NCI-H510A treated with DMSO at 0.1 percent for 48 hours (cell line): ENCODE measurements at places on chromosomes 6 and 20.

- no peak for DNase-seq
Measured at GRCh38 chr6:19337101-19337500, 500.1 kb upstream of the ID4 start.

DNA sequence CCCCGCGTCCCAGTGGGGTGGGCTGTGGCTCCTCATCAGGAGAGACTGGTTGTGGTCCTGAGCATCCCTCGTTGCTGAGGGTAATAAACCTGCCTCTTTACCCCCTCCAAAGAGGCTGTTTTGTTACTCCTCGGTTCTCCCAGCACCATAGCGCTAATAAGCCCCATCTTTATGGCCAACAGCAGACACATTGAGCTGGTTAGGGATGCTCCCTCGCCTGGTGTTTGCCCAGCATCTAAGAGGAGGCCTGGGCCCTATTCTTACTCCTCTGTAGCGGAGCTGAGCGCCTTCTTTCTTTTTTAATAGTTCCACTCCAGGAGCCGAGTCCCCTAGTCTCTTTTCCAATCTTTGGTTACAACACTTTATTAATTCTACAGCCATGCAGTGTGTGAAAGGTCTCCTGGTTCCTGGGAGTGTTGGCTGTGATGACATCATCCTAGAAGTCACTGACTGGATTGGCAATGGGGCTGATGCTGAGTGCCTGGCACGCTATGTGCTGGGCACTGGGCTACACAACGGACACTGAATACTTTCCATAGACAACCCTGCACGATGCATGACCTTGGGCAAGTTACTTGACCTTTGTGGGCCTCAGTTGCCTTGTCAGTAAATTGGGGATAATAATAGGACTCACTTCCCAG, 50.6 kb upstream of the CCDC167 start:
- DNase-seq: no peak

DNA sequence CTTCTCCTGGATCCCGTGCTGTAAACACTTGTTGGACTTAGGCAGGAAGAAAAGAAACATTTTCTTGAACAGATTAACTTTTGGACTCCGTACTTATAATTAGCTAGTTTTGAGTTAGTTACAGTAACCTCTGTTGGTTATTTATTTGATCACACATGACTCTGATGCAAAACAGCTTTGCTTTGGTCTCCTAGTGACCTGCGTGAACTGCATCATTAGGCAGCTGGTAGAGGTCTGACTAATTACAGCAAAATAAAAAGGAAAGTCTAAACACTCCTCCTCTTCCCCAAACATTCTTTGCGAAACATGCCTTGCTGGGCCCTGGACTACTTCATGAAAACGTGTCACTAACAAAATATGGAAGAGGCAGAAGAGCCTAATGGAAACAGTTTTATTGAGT, 61.1 kb upstream of the ZFP64 start:
- DNase-seq: no peak

DNA sequence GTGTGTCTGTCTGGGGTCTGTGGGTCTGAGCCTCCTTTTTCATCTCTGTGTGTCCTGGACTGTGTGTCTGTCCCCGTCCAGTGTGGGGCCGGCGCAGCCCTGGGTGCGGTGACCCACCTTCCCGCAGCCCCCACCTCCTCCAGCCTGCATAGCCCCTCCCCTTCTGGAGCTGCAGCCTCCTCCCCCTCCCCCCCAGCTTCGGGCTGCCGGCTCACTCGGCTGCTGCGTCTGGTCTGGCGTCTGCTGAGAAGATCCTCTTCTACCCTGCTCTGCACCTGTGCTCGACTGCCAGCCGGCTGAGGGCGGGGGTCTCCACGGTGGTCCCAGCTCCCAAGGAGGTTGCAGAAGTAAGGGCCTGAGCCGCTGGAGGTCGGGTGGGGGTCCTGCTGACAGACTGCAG, 7.6 kb upstream of the LKAAEAR1 start:
- DNase-seq: no peak

DNA sequence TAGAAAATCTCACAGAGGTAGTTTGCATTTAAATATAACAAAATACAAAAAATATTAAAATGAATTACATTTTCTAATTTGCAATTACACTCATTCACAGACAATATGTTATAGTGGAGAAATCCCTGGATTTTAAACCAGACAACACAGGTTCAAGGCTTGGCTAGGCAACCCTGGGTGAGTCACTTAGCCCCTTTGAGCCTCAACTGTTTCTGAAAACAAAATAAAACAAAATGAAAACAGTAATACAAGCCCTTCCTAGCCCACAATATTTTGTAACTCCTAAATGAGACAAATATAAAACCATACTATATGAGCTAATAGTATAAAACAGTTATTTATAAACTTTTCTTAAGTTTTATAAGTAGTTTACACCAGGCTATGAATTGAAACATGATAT, 41.0 kb downstream of the UQCC1 start:
- DNase-seq: no peak

DNA sequence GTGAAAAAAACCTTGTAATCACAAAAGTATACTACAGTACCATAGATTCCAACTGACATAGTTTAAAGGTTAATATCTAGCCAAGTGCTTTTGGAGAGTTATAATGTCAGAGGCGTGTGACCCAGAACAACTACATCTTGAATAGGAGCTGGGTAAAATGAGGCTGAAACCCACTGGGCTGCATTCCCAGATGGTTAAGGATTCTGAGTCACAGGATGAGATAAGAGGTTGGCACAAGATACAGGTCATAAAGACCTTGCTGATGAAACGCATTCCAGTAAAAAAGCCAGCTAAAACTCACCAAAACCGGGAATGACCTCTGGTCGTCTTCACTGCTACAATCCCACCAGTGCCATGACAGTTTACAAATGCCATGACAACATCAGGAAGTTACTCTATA, 22.4 kb upstream of the KIAA0408 start:
- DNase-seq: no peak

DNA sequence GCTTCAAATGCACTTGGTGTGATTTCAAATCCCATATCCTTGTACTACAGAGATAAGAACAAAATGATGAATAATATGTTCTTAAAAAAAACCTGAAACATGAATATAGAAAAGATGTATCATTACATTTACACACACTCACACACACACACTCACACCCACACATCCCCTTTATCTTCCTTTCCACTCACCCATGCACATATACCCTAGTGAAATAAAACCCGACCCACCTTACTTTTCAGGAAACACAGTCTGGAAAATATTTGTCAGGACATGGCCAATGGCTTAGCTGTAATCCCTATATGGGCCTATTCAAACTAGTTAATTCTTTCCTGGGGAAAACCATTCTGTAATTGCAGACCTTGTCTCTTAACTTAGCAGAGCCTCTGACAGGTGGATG, 60.8 kb upstream of the EDN1 start:
- no peak for DNase-seq

GRCh38 chr6:154414021-154414813, 57.6 kb upstream of the IPCEF1 start:
- no peak for DNase-seq

DNA sequence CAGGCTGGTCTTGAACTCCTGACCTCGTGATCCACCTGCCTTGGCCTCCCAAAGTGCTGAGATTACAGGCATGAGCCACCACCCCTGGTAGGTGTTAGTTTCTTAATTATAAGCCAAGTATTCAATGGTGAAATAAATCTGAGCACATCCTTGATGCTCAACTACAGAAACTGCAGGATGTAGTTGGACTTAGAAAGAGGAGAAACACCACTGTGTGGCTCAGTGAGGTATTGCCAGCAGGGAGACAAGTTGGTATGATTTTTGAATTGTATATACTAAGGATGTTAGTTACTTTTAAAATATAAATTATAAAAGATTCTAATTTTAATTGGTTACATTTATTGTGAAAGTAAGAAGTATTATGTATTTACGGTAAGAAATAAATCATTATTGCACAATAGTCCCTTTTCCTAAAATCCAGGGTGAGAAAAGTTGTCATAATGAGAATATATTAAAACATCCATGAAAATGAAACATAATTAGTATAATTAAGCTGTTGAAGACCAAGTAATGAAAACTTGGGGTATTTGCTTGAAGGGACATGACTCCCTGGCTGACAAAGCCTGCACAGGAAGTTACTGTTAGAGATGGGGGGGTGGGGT, 17.6 kb downstream of the SLC18B1 start:
- no peak for DNase-seq

- DNase-seq: no peak
Measured at GRCh38 chr20:1373614-1374013, 19.2 kb downstream of the FKBP1A start.

DNA sequence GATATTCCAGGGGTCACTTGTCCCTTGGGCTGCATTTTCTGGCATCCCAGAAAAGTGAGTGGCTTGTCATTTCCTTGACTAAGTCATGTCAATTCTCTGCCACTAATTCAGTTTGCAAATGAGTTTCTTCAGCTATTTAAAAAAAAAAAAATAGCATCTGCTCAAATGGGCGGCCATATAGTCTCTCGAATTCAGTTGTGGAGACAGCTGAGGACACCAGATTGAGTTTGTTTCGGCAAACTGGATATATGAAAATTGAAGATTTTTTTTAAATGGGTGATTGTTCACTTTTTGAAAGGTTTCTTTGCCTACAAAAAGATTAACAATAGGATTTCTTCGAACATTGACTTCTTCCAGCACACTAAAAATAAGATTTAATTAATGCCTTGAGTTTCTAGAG, 96.3 kb upstream of the TIAM2 start:
- DNase-seq: no peak

DNA sequence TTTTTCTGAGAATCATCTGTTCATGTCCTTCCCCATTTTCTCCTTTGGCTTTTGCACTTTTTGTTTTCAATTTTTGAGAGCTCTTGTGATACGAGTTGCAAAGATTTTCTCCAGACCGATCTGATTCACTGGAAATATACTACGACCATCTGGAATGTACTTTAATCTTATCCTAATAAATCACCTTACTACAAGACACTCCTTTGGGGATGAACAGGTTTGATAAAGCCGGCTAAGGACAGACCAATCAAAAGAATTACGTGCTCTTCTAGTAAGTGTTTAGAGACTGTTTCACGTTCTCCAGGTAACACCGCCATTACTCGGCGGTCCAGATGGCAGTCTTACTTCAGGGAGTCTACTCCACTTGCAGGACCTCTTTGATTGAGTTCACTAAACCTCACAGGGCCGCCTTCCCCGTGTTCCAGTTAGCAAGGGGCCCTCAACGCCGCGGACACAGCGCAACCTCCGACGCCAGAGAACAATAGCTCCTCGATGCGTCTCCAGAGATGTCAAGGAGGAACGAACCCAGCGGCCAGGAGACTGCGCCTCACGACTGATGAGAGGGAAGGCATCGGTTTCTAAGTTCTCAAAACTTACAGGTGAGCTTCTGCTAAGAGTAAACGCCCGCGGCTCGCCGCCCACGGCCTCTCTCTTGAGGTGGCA, 920 bp upstream of the WTAP start:
- DNase-seq: no peak

DNA sequence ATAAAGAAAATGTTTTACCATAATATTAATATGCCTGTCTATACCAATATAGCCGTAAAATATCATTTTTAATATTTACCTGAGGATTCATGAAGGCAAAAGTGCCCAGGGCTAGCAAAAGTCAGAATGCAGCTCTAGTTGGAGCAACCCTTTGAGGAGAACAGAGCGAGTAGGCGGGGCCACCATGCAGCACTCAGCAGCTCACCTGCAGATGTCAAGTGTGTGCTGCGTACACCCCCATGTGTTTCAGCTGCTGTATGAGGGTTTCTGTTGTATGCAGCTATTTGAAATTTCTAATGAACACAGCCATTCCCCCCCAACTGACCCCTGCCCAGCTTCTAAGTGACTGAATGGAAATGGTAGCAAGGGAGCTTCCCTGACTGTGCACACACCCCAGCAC, 508.0 kb downstream of the QKI start:
- peak; percentile 3 for DNase-seq

DNA sequence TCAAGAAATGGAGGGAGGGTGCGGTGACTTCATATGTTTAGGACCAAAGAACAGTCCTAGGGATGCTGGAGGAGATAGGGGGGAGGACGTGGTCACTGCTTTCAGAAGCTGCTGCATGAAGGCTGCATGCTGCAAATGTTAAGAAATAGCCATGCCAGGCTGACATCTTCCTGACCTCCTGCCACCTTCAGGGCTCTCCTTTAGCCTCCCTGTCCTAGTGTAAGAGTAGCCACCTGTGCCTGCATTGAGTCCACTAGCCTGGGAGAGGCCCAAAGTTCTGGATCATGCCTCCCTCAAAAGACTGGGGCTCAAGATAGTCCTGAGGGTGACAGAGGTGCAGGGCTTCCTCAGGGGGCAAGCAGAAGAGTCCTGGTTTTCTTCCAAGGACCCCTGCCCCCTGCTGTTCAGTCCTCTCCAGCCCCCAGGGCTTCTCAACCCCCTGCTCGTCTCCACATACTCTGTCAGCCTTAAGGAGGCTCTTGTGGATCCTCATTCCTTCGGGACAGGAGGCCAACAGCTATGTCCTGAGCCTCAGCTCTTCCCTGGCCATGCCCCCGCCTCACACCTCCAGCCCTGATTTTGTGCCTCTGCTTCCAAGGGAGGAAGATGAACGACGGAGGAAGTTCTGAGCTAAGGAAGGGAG, 96.3 kb downstream of the MRPL14 start:
- DNase-seq: no peak

GRCh38 chr6:168988801-168989200, 264.8 kb downstream of the THBS2 start:
- no peak for DNase-seq

DNA sequence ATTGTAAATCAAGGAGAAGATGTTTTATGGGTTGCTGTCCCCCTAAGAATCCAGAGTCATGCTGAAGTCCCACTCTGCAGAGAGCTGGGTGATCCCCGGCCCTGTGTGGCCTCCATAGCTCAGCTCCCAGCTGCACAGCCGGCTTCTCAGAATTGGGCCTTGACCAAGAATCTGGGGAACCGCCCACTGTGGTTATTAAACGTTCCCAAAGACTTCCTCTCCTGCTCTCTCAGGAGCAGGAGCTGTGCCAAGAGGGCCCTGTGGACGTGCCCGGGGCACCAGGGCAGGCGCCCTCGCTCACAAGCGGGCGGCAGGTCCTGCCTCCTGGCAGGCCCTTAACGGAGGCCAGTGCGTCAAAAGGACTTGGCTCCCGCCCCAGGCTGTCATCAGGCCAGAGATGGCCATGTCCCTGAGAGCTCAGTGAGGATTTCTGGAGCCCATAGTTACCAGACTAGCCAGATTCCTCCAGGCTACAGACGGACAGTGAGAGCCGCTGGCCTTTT, 30.4 kb downstream of the ZC3H12D start:
- DNase-seq: no peak

GRCh38 chr6:208938-209337, 83.3 kb upstream of the DUSP22 start:
- DNase-seq: no peak

DNA sequence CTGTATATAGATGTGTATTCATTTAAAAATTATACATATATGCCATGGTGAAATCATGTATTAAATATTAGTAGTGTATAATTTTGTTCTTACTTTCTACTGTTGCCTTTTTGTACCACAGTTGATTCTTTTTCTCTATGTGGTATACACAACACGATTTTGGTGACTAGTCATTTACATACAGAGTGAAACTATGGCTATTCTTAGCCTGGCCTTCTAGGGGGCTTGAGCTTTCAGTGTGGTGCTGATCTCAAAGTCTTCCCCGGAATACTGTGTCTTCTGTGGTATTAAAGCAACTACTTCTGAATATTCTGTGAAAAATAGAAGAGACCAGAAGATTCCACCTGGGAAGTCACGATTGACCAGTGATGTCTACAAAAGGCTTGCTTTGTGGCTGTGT, 301.9 kb downstream of the UTRN start:
- no peak for DNase-seq

GRCh38 chr6:14241255-14242070, 123.9 kb downstream of the CD83 start:
- DNase-seq: no peak
